Stimulated activated CD8-positive, alpha-beta memory T cell treated with anti-CD3 and anti-CD28 coated beads, Interleukin-15, amount 100 ng/mL, for 4 hours (primary cell): ENCODE measurements at places on chromosomes 7 and 10.
A peak's percentile ranks its signal among the peaks of the same experiment; 100 is the strongest.

DNA sequence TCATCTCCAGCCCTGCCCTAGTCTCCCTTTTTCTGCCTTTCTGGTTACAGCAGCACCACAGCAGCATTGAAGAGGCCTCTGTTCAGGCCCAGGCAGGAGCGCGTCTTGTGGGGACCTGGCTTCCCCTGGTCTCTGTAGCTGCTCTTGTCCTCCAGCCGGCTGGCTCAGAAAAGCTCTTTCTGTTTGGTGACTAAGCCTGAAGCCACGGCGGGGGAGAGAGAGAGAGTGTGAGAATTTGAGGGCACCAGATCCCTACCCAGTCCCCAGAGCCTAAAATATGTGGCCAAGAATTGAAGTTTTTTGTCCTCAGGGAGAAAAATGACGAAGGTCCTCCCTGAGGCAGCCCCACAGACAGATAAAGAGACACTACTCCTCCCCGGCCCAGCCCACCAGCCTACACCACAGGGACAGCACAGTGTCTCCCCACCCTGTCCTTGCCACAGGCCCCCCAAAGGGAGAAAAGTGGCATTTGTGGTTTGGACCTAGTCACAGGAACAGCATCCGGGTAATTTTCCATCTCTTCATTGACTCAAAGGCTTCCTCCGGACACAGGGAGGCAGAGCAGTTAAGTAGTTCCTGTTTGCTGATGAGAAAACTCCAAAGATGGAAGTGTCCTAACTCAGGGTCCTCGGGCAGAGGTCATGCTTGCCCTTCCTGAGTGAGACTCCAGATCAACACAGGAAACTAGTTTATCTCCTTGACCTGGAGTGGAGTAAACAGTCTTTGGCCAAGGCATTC lies 13.3 kb upstream of the FAM180A start:
- no peak for DNase-seq

- no peak for DNase-seq
Measured at GRCh38 chr7:132402096-132402495, 174.2 kb downstream of the PLXNA4 start.

DNA sequence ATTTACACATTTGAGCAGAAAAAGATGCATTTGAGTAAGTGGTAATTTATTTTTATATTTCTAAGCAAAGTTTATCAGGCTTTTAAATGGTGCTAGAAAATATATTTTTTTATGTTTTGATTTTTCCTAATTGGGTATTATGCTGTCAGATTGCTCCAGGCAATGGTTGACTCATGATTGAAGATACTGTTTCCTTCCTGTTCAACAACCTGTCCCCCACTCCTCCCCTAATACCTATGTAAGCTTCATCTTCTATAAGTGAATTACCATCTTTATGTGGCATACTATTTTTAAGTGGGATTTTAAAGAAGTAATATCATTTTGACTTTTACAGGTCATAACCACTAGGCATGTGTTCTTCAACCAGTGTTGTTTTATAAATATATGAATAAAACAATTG lies 21.4 kb downstream of the TSPAN13 start:
- no peak for DNase-seq

GRCh38 chr7:64868499-64868898 lies 34.6 kb upstream of the ZNF273 start:
- no peak for DNase-seq

DNA sequence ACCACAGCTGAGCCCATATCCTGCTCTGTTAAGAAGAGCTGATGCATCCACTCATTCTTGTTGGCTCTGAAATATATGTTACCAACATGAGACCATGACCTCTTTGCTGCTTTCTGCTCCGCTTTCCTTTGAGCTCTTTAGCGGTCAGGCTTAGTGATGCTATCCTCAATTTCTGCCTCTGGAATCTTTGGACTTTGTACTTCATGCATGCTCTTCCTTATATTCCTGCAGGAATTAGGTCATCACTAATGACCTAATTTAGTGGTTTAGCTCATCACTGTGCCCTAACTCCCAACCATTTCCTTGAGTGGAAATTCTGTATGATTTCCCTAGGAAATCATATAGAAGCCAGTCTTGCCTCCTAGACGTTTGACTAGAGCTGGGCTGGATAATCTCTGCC lies 119.5 kb downstream of the AOAH start:
- DNase-seq, result no peak

GRCh38 chr7:155533120-155533826 lies 13.1 kb downstream of the CNPY1 start:
- no peak for DNase-seq

GRCh38 chr10:93876381-93876780 lies 17.4 kb upstream of the SLC35G1 start:
- no peak for DNase-seq

- peak; percentile 68 for DNase-seq
Measured at GRCh38 chr10:50623663-50624412, at the start of gene SGMS1. Gene SGMS1 (minus strand): TSS chr10:50623956. CDS start chr10:50344114, 279,842 bp downstream.

DNA sequence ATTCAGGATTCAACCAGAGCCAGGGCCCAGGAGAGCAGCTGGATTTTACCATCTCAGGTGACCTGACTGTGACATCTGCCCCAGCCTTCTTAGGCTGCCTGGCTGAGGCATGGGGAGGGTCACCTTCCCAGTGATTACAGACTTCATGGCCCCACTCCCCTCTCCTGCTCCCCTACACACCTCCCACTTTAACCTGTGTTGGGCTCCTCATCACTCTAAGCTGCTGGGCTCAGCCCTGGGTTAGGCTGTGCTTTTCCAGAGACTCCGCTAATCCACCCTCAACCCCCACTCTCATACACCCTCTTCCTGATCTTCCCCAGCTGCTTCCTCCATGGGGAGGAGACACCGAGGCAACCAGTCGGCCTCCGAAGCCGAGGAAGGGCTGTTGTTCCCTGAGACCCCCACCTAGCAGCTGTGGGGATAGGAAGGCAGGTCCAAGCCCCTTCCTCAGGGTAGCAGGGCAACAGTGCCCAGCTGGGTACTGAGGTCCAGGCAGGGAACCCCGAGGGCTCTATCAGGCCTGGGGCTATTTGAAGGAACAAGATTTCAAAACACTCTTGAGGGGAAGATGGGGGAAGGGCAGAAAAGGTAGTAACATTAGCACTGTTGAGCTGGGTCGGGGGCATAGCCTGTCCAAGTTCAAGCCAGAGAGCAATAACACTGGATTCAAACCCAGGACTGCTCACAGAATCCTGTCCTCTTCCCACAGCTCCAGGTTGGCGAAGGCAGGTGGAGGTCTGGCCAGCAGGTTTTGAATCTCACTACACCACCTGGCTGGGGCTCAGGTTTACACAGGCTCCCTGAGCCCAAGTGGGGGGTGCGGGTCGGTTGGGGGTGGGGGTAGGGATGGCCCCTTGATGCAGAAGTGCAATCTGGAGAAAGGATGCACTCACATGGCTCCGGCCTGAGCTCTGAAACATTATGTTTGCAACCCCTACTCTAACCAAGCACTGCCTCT lies 1.8 kb downstream of the IMPDH1 start:
- DNase-seq, result no peak

DNA sequence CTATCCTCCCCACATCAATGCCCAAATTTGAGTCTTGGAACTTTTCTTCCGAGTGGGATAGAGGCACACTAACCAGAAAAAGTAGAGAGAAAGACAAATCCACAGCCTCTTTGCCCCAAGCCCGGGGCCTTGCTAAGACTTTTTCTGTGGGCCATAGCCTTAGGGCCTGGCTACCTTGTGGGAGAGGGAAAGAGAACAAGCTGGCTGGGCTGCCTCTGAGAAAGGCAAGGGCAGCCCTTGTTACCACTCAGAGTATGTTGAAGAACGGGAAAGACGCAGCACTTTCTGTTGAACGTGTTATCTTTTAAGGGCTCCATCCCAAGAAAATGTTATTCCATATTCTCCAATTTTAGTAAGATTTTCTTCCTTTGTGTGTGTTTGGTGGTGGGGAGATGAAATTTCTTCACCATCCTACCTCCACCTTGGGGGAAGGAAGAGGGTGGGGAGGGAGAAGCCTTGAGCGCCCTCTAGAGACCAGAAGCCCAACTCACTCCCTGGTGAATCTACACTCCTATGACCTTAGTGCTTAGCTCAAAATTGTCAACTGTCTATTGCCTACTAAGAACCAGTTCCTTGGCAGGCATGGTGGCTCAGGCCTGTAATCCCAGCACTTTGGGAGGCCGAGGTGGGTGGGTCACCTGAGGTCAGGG lies 3.9 kb upstream of the NRF1 start:
- DNase-seq, result no peak

DNA sequence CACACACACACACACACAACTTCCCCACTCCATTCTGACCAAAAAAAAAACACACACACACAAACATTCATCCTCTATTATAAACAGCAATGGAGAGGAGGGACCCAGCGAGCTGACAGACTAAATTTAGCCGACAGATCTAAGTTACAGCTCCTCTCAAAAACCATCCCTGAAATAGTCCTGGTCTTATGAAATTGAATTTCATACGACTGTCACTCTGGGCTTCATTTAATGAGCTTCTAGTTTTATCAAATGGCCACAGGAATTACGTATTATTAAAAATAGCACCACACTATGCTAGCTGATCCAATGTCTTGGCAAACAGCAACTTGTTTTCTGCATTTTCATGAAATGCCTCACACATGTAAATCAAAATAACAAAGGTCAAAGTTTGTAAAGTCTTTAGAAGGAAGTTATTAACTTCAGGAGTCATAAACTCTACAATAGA lies 131.3 kb upstream of the ASAH2 start:
- DNase-seq, result no peak

DNA sequence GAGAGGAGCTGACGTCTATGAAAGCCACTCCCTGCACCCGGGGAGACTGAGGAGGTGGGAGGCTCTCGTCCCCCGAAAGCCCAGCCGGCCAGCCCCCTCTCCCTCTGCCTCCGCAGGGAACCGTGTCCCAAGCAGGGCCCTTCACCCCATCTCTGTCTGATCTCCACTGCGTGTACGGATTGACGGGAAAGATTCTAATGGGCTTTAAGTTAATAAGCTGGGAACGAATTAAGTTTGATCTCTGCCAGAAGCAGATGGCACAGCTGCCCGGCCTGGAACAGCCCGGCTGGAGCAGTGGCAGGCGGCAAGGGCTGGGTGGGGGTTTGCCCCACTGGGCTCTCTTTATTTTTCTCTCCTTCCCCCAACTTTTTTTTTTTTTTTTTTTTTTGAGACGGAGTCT lies 6.1 kb upstream of the SLC29A4 start:
- no peak for DNase-seq

GRCh38 chr10:75187961-75188426 lies 22.6 kb upstream of the VDAC2 start:
- peak; percentile 54 for DNase-seq

DNA sequence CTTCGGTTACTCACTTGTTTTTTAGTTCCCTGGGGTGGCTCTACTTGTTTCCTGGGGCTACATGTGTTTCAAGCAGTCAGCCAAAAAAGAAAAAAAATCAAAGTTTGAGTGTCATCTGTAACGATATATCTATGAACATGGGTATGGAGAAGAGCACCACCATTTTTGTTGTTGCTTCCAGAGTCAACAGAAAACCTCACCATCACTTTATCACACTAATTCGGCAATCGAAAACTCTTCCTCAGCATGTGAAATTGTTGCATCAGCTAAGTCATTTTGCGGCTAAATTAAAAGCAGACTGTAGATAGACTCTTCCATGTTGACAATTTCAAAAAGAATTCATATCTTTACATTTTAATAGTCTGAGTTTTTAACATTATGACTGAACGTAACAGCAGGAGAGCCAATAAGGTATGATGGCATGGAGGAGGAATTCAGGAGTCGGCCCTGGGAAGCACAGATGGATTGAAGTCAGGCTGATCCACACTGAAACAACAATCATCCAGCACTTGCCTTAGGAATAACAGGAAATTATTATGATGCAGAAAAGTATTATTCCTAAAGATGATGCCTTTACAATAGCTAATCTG lies 455.7 kb upstream of the KLF6 start:
- DNase-seq, result no peak

DNA sequence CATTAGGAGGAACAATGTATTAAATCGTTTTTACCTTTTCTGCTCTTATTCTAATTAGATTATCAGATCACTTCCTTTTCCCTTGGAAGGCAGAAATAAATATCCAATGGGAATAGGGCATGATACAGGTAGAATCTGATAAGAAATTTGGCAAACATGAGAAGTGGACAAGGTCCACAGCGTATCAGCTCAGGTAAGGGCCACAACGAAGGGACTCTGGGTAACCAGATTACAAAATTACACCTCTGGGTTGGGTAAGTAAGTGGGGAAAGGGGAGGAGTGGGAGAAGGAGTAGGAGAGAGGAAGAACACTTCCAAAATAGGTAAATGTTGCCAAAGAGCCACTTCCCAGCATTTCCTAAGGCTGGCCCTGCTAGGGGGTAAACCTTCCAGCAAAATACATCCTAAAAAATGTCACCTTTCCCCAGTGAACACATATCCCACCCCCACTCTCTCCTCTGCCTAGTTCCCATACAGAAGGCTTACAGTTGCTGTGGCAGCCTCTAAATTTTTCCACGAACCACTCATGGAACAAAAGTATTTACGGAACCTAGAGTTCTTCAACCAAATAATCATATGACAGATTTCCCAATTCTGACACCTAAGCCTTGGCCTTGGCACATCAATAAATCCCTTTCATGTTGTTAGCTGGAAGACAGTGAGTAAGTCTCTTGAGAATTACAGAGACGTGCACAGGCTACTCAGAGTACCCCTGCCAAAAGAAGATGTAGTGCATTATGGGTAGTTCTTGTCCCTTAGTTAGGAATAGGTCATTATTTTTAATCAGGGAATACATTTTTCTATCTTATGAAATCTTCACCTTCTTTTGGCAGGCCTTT lies 51.5 kb upstream of the DLX6 start:
- DNase-seq, result no peak

DNA sequence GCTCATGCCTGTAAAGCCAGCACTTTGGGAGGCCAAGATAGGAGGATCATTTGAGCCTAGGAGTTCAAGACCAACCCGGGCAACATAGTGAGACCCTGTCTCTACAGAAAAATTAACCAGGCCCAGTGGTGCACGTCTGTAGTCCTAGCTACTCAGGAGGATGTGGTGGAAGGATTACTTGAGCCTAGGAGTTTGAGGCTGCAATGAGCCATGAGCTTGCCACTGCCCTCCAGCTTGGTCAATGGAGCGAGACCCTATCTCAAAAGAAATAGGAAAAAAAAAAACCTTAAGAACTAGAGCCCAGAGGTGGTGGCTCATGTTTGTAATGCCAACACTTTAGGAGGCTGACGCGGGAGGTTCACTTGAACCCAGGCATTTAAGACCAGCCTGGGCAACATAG lies 2.2 kb downstream of the STRA8 start:
- no peak for DNase-seq

GRCh38 chr10:67917169-67917568 lies 32.7 kb downstream of the SIRT1 start:
- no peak for DNase-seq

DNA sequence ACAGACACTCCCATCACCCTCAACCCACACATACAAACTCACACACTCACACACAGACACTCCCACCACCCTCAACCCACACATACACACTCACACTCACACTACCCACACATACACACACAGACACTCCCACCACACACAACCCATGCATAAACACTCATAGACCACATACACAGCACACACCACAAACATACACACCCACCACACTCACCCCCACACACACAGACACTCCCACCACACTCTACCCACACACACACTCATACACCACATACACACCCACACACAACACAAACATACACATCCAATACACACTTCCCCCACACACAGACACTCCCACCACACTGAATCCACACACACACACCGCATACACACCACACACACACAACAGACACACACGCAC lies 521.2 kb downstream of the TCERG1L start:
- DNase-seq, result no peak

GRCh38 chr10:89548673-89549072 lies 13.3 kb upstream of the SLC16A12 start:
- DNase-seq, result no peak

- DNase-seq, result no peak
Measured at GRCh38 chr7:45689011-45689796, 115.0 kb downstream of the ADCY1 start.

- DNase-seq, result no peak
Measured at GRCh38 chr10:132676193-132676891, 109.6 kb downstream of the NKX6-2 start.
